ENCODE measurements at places on chromosomes 2 and 18.

DNA sequence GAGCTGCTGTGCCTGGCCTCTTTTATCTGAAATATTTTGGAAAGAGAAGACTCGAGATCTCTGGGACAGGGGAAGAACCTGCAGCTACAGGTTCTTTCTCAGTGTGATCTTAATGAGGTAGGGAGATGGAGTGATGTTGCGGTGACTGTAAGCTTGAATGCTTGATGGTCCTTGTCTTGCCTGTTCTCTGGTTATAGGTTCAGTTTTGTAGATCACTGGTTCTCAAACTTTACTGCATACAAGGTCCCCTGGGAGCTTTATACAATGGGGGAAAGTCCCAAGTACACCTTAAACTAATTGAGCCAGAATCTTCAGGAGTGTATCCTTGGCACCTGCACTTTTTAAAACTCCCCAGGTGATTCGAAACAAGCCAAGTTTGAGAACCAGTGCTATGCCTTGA lies 136.7 kb upstream of the CXCR4 start:
- no peak for DNase-seq

DNA sequence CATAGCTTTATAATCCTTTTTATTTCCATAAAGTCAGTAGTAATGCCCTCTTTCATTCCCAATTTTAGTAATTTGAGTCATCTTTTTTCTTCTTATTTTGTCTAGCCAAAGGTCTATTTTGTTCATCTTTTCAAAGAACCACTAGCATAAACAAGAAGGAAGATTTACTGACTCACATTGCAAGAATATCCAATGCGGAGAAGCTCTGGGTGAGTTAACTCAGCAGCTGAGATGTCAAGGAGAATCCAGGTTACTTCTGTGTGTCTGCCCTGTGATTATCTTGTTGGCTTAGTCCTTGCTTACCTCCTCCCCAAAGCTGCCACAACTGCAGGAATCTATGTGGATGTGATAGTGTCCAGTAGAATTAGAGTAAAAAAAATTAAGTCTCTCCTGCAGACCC lies 311.4 kb upstream of the NCKAP5 start:
- DNase-seq, result no peak

DNA sequence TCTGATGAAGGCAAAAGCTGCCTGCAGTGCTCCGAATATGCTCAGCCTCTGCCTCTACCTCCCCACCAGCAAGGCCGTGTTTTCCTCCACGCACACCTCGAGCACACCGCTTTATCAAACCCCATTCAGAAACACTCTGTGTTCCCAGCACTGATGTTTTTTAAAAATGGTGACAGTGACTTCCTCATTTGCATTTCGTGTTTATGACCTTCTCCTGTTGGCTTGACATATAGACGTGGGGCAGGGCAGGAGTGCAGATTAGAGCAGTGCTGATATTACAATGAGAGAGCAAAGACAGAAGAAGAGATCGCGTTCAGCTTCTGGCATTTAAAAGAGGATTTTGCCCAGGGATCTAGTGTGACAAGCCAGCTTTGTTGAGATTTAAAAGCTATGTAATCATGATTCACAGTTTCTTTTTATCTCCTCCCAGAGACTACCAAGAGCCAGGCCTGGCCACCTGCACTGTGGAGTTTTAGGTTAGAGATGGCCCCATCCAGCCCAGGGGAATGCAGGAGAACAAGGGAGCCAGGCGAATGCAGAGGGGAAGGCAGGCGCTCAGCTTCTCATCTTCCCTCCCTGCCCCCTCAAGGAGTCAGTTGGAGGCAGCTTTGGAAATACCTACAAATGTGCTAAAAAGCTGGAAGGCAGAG lies 61.5 kb upstream of the NEDD4L start:
- no peak for DNase-seq

DNA sequence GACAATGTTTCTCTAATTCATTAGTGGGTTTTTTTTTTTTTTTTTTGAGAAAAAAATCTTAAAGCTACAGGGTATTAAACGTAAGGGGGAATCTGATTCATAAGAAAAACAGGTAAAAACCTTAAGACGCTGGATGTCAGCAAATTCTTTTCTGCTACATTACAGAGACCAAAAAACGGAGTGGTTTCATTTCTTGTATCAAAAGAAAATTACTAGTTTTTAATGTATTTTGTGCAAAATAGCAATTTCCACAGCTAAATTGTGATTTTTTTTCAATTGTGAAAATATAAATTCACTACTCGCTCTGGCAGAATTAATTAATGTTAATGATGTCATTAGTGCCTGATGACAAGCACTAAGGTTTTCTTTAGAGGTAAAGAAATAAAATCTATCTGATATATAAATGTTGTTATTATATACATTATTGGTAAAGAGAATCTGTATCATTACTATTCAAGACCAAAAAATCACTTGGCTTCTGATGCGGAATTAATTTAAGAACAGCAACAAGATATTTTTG lies 9.9 kb downstream of the OTX1 start:
- no peak for DNase-seq

- DNase-seq, result no peak
Measured at GRCh38 chr2:40130251-40130994, 321.5 kb downstream of the SLC8A1 start.

DNA sequence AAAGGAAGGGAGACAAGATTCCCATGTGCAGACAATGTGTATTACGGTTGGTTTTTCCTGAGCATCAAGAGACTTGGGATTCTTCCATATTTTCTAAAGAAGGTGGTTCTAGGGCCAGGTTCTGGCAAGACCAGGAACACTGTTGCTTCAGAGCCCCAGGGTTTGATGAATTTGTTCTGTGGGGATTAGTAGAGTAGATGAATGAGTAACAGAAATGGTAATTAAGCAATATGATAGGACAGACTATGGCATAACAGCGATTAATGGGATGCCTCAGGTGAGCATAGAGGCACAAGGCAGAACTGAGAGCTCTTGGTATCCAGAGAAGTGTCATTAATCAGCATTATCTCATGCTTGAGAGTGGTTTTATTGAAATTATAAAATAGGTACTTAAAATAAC lies 82.8 kb upstream of the PNPT1 start:
- no peak for DNase-seq

Data from fibroblast of the conjunctiva (primary cell).